Stimulated activated CD8-positive, alpha-beta memory T cell treated with anti-CD3 and anti-CD28 coated beads, Interleukin-2, amount 100 ng/mL, for 1 hour (primary cell): ENCODE measurements at places on chromosomes 6 and 20.

- no peak for DNase-seq
These were observed 78.8 kb upstream of the MAP7 start for GRCh38 chr6:136628996-136629395.

DNA sequence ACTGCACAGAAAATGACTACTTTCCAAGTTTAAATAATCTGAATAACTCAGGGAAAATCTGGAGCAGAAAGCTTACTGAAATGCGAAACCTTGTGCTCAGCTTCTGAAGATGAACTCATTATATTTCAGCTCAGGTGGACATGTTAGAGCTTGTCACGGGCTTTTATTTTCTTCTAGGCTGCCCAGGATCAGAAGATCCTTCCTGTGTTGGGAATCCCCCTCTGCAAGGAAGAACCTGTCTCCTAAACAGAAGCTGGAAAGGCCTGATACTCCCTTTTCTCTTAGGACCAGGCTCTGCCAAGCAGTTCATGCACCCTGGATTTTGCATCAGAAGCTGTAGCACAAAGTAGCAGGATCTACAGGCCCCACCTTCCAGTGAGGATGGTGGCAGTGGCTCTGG, 5.1 kb upstream of the SLC2A12 start:
- no peak for DNase-seq

- DNase-seq = no peak
These were observed 495.9 kb upstream of the ARID1B start for GRCh38 chr6:156281266-156281665.

DNA sequence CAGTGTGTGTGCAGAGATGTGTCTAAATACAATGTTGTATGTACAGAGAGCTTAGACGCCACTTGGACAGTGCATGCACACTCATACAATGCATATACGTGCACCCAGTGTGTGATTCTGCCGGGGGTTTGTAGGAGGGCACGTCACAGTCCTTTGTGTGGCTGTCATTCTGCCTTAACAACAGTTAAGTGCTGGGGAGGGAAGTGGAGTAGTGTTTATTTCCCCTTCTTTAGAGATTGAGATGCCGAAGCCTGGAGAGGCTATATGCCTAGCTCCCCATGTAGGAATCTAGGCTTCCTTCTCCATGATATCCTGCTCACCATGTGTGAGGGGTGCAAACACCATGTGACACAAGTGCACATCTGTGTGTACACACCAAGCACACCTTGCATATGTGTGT, 38.2 kb downstream of the MDFI start:
- DNase-seq = no peak

- no peak for DNase-seq
These were observed 120.8 kb downstream of the BACH2 start for GRCh38 chr6:90175627-90176538.
